ENCODE measurements at places on chromosomes 4 and X. TPM values are rescaled to one million over a fixed set of nuclear protein-coding genes. Genes with fewer than 3 reads are reported as not detected.

DNA sequence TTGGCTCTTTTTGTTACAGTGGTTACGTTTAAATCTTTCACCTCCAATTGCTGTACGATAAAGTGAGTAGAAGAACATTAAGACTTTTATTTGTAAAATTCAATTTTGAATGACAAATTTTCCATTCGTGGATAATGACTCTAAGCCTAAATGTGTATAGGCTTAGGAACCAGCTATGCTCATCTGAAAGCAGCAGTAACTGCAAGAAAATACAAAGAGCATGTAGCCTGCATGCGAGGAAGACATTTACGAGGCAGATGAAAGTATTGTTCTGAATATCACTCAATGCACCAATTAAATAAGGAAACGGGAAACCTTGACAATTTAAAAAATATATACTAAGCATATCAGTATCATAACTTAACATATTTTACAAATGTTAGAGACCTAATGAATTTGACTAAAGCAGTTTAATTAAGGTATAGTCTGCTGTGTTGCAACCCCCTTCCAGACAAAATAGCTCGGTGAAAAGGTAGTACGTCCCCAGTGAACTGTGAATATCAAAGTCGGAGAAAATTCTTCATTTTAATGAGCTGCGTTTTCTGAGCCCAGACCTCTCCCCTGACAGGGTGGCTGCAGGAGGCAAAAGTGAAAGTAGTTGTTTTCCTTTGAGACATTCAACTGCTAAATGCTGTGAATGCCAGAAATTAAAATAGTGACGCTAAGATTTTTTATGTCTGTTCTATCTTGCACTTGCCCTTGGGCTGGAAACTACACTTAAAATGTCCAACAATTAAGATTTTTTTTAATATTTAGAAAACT, 1236.5 kb upstream of the TENM3 start:
- no peak for DNase-seq

GRCh38 chr4:154313004-154313585, 178.5 kb downstream of the DCHS2 start:
- DNase-seq = no peak

DNA sequence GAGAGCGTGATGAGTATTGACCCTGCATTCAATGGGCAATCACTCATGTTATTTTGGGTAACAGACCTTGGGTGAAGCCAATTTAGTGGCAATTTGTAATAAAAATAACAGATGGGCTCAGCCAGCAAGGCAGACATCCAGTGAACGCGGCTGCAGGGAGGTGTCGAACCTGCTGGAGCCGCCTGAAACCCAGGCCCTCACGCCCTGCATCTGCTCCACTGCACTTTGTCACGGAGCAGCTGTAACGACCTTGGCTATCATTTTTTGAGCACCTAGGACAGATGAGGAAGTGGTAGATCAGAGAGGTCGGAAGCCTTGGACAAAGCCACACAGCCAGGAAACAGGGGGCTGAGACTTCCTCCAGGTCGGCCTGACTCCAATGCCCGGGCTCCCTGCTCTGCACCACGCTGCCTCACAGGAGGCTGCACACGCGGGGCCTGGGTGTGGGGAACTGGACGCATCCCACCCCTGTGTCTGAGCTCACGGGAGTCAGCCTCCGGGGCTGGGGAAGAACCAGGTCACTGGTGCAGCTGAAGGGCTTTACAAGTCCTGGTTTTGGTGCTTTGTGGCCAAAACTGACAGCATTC, 19.4 kb downstream of the HMX1 start:
- no peak for DNase-seq

Gene ACE2
- not detected for total RNA-seq

Gene UCHL1
- 285 TPM for total RNA-seq

- no peak for DNase-seq
Observed at GRCh38 chrX:49176421-49177326, 5.0 kb downstream of the PLP2 start.

DNA sequence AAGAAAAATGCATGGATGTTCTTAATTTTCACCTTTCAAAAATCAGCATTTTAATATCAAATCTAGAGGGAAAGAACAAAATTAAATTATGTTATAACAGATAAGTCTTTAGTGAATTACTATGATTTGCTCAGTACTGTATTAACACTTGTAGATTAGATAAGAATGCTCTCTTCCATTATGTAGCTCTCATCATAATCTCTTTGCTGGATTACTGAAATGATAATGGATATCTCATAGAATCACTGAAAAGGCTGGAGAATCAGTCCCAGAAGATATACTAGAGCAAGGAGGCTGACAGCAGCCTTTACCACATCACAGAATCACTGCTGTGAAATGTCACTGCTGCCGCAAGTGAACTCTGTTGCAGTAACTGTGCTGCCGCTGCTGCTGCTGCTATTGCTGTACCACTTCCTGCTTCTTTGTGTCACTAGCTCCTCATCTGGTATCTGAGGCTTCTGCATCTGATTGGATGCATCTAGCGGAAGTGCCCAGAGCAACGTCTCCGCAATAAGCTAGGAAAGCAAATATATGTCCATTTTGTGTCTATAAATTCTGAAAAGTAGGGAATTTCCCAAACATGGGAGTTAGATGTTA, 738.2 kb downstream of the ADGRL3 start:
- no peak for DNase-seq

Gene MAGEB17
- not detected for total RNA-seq

Gene SSX2
- total RNA-seq = not detected

Gene RNF128
- not detected for total RNA-seq

GRCh38 chr4:16171831-16172230, 54.4 kb downstream of the TAPT1 start:
- no peak for DNase-seq

Gene CCSER1
- total RNA-seq = 11.9 TPM

DNA sequence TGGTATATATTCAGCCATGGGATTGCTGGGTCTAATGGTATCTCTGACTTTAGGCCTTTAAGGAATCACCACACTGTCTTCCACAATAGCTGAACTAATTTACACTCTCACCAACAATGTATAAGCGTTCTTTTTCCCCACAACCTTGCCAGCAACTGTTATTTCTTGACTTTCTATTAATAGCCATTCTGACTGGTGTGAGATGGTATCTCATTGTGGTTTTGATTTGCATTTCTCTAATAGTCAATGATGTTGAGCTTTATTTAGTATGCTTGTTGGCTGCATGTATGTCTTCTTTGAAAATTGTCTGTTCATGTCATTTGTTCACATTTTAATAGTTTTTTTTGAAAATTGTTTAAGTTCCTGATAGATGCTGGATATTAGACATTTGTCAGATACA, 235.2 kb downstream of the HEPH start:
- no peak for DNase-seq

Gene DTHD1
- total RNA-seq = not detected

GRCh38 chr4:170089274-170089667, 485 bp downstream of the AADAT start:
- peak; percentile 47 for DNase-seq

Gene LONRF3
- total RNA-seq = 0.30 TPM

GRCh38 chr4:88341227-88342192, 37.1 kb upstream of the HERC6 start:
- DNase-seq = no peak

DNA sequence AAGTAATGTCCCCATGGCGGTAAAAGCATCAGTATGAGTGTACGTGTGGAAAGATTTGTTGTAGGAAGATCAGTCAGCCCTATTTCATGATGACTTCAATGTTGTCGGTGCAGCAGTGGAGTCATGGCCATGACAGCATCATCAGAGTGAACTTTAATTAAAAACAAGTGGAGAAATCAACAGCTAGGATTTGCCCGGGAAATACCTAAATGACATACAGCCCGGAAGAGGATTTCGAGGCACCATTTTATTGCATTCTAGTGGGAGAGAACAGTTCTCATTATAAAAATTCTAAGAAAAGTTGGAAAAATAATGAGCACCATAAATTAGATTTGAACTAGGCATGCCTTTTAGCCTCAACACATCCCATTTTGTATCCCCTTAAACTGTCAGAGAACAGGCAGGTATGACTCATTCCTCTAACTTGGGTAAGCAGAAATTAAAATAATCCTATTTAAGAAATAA, 170.1 kb downstream of the SHROOM3 start:
- no peak for DNase-seq

Gene GABRG1
- not detected for total RNA-seq

DNA sequence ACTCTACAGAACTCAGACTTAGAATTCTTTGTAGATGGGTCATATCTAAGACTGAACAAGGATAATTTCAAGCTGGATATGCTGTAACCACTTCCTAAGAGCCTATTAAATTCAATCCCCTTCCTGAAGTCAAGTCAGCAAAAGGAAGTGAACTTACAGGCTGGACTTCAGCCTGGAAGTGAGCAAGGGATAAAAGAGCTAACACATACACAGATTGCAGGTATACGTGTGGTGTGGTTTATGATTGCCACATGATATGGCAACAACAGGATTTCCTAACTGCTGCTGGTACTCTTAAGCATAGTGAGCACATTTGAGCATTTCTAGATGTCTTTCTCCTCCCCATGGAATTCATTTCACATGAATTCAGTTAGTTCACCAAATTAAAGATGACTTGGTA, 38.2 kb upstream of the UXT start:
- no peak for DNase-seq

GRCh38 chr4:114539985-114540384, 58.6 kb upstream of the UGT8 start:
- DNase-seq = no peak

- DNase-seq = no peak
Observed at GRCh38 chr4:186813377-186814068, 89.9 kb upstream of the FAT1 start.

DNA sequence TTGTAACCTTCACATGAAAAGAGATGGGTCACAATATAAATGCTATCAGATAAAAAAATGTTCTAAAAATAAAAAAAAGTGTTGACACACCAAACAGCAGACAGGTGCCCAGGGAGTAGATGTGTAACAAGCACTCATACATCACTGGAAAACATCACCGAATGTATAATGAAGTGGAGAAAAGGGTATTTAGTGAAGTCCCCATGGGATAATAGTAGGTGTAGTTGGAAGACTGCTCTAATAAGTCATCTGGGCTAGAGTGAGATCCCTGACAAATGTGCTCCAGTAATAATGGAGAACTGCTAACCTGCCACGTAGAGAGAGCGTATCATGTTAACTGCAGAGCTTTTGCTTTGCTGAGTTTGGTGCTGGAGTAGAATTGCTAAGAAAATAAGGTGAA, 152.0 kb downstream of the GRIA2 start:
- DNase-seq = no peak

Gene ZMAT1
- 4.9 TPM for total RNA-seq

- no peak for DNase-seq
Observed at GRCh38 chrX:130173190-130173895, 1.6 kb downstream of the RAB33A start.

GRCh38 chr4:85393201-85393600, 81.7 kb upstream of the ARHGAP24 start:
- DNase-seq = no peak

DNA sequence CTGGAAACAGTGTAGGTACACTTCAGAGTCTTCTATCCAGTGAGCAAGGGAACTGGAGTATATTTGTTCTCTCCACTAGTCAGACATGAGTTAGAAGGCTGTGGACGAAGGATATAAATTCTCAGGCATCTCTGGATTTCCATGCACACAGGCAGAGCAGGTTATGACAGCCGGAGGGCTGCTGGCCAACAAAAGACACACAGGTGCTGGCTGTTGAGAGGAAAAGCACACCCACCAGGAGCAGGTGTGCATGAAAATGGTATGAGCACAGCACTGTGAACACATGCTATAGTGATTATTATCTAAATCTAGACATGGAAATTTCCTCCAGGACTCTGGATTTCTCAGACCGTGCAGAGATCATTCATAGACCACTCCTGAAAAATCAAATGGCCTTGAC, 444.7 kb upstream of the RPS6KA3 start:
- no peak for DNase-seq

Gene CFAP299
- not detected for total RNA-seq

- DNase-seq = no peak
Observed at GRCh38 chrX:133868682-133869081, 116.7 kb downstream of the GPC3 start.

DNA sequence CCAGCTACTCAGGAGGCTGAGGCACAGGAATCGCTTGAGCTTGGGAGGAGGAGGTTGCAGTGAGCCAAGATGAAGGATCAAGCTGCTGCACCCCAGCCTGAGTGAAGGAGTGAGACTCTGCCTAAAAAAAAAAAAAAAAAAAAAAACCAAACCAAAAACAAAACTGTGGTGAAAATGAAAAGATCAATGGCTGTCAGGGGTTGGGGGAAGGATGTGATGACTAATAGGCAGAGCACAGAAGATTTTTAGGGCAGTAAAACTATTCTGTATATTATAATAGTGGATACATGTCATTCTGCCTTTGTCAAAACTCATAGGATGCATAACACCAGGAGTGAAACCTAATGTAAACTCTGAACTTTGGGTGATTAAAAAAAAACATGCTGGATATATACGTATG, 69.9 kb upstream of the ELOVL6 start:
- DNase-seq = no peak

DNA sequence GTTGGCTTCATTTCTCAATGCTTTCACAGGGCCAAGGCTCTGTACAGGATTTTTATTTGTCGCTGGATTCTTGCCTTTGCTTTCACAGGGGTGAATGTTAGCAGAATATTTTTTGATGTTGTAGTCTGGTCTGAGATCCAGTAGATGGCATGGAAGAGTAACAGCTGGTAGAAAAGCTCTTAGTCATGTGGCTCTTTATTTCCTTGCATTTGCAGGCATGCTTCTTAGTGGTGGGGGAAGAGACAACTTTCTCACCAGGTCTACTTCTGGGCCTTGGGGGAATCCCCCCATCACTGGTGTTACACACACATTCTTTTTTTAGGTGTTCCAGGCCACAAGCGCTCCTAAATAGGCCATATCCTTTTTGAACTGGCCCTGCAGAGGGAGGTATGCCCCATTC, 58.2 kb upstream of the DKK2 start:
- DNase-seq = no peak
